NCI-H510A (cell line): ENCODE measurements at places on chromosomes 12 and 14.
A peak's percentile ranks its signal among the peaks of the same experiment; 100 is the strongest.

DNA sequence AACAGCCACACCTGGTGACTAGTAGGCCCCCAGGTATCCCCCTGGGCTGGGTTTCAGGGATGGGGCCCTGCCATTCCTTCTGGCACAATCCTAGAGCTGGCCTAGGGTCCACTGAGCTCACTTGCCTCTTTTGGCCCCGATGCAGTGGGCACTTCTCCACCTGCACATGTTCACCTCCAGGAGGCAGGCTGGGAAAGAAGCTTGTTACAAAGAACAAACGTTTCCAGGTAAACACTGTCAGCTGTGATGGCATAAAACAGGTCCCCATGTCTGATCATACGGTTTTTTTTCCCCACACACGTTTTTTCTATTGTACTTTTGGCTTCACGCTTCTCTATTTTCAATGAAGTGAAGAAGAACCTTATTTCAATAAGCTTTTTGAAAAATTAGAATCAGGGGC, 15.8 kb upstream of the HVCN1 start:
- peak; percentile 31 for DNase-seq

- DNase-seq, result no peak
Measured at GRCh38 chr14:53055003-53055402, 98.1 kb downstream of the DDHD1 start.

- DNase-seq, result no peak
Measured at GRCh38 chr14:30054201-30054600, 126.6 kb upstream of the PRKD1 start.

- no peak for DNase-seq
Measured at GRCh38 chr14:49218436-49219092, 367.6 kb downstream of the RPS29 start.

GRCh38 chr14:55451398-55451797, 11.0 kb upstream of the TBPL2 start:
- no peak for DNase-seq
